ENCODE measurements at places on chromosomes 6 and 20. TPM values are rescaled to one million over a fixed set of nuclear protein-coding genes. Genes with fewer than 3 reads are reported as not detected.

The TFB1M gene
- total RNA-seq: 9.0 TPM

The ACSS1 gene
- 1.1 TPM for total RNA-seq

DNA sequence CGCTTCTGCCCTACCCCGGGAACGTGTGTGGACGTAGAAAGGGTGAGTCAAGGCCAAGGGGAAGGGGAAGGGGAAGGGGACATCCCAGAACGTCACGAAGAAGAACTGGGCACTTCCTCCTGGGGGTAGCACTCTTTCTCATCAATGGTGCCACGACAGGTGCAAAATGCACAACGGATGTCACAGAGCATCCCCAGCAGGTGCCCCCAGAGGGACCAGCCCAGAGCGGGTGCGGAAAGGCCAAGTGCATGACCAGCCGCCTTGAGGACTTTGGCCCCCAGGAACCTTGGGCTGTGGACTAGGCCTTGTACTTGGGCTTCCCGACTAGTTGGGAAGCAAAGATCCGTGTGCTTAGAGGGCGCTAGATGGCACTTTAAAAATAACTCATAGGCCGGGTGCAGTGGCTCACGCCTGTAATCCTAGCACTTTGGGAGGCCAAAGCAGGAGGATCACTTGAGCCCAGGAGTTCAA is 12.1 kb upstream of the SRC start:
- H3K4me1 ChIP-seq: peaks cover 13% of the 10 kb centered on the region
- H3K27me3 ChIP-seq: no peaks in the 10 kb centered on the region
- H3K4me3 ChIP-seq: no peak overlapping the region
- no peak for DNase-seq

- no peaks in the 10 kb centered on the region for H3K36me3 ChIP-seq
- no peak overlapping the region for H3K4me3 ChIP-seq
- no peak for DNase-seq
- H3K27ac ChIP-seq: no peak overlapping the region
These were observed 9.2 kb downstream of the RAET1G start for GRCh38 chr6:149913540-149914240.

DNA sequence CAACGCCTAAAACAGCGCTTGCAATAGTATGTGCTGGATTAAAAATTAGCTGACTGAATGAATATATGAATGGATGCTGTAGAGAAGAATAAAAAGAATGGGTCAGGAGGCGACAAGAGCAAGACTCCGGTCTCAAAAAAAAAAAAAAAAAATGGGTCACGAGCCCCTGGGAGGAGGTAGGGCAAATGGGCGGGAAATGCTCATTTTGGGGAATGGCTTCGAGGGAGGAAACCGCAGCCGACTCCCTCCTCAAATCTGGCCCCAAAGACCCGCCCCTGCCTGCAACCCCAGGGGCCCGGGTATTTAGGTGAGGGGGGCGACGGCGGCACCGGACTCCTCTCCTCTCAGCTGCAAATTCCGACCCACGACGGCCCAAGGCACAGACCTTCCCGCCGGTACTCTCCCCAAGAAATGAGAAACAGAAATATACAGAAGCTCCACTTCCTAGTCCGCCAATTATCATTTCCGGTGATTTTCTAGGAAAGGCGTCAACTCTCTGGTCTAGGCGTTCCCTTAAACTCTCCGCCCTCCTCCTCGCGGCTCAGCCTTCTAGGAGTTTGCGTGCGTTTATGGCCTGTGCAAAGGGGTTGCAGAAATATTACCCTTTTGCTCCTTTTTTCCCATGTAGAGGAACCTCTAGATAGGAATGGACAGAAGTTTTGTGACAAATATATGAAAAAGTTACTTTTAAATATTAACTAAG is at the start of gene ZNF311:
TSS of gene ZNF311 (minus strand) at position 133 of the 703 bp plus-strand sequence. CDS start 1,361 bp downstream, outside the sequence.
- H3K4me3 ChIP-seq: peak within 1 kb of the TSS; percentile 84
- H3K4me1 ChIP-seq: peaks cover 6% of the 10 kb centered on the region
- no peaks in the 10 kb centered on the region for H3K36me3 ChIP-seq
- no peaks in the 10 kb centered on the region for H3K27me3 ChIP-seq
- peak; percentile 84 for DNase-seq

DNA sequence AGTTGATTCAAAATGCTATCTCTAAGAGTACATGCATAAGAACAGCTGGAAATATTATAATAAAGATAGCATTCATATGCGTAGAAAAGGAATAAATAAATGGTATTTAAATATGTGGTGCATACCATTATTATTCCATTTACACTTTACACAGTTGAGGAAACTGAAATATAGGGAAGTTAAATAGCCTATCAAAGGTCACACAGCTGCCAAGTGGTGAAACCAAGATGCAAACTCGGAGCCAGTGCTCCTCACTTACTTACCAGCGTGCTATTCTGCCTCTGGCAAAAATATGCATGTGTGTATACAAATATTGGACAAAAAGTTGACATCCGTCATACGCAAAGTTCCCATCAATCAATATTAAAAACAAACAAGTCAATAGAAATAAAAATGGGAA is 22.3 kb upstream of the ANKEF1 start:
- no peak for DNase-seq
- no peak overlapping the region for H3K4me3 ChIP-seq
- no peaks in the 10 kb centered on the region for H3K36me3 ChIP-seq
- no peaks in the 10 kb centered on the region for H3K4me1 ChIP-seq

GRCh38 chr20:11261533-11262000 is 587.8 kb upstream of the JAG1 start:
- no peaks in the 10 kb centered on the region for H3K36me3 ChIP-seq
- peak; percentile 96 for DNase-seq
- no peaks in the 10 kb centered on the region for H3K27me3 ChIP-seq
- peak overlapping the region; percentile 62 for H3K27ac ChIP-seq

DNA sequence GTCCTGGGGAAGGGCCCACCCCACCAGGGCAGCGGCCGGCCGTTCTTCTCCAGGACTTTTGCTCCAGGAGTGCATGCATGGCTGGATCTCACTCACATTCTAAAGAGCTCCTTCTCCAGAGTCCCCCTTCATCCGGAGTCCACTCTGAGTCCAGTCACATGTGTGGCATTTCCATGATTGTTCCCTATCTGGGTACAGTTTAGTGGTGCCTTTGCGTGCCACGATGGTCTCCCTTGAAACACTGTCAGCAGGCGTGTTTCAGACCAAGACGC is 20.9 kb downstream of the OSBPL2 start:
- H3K27me3 ChIP-seq: no peaks in the 10 kb centered on the region
- no peaks in the 10 kb centered on the region for H3K36me3 ChIP-seq
- no peak for DNase-seq
- peak overlapping the region; percentile 29 for H3K27ac ChIP-seq
- peaks cover 12% of the 10 kb centered on the region for H3K4me1 ChIP-seq
- no peak overlapping the region for H3K4me3 ChIP-seq

- H3K4me1 ChIP-seq: peaks cover 17% of the 10 kb centered on the region
- peaks cover 30% of the 10 kb centered on the region for H3K27me3 ChIP-seq
- H3K27ac ChIP-seq: no peak overlapping the region
These were observed 1.2 kb downstream of the CDH4 start for GRCh38 chr20:61253264-61253639.

- H3K36me3 ChIP-seq: no peaks in the 10 kb centered on the region
- H3K4me3 ChIP-seq: no peak overlapping the region
- H3K27me3 ChIP-seq: no peaks in the 10 kb centered on the region
- DNase-seq: peak; percentile 67
These were observed 276.0 kb downstream of the NRN1 start for GRCh38 chr6:5730585-5731263.

GRCh38 chr6:16511723-16512489 is 249.4 kb downstream of the ATXN1 start:
- H3K27ac ChIP-seq: no peak overlapping the region
- H3K27me3 ChIP-seq: no peaks in the 10 kb centered on the region
- 0 out of 2 replicates have a peak, but pooled peaks cover 3% of the 10 kb centered on the region for H3K4me1 ChIP-seq
- no peaks in the 10 kb centered on the region for H3K36me3 ChIP-seq

All from GM23248 (cell line).